ENCODE measurements at places on chromosomes 6 and 20.
A peak's percentile ranks its signal among the peaks of the same experiment; 100 is the strongest.

- peak; percentile 37 for DNase-seq
Observed at GRCh38 chr20:19583532-19584175, 174.4 kb upstream of the RIN2 start.

DNA sequence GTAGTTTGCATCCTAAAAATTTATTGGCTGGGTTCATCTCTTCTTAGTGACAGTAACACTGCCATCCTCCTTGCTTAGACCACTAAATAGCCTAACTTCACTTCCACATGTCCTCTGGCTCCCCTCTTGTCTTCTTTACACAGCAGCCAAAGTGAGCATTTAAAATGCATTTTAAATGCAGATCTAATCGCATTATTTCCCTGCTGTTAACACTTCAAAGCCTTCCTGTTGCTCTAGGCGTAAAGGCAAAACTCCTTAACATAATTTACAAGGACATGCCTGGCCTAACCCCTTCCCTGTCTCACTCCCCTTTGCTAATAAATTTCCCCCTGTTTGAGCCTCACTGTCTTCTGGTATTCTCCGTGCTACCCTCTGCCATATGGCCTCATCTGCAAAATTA is 26.5 kb downstream of the NKAIN2 start:
- peak; percentile 31 for DNase-seq

GRCh38 chr6:104728448-104728847 is 131.3 kb downstream of the HACE1 start:
- no peak for DNase-seq

DNA sequence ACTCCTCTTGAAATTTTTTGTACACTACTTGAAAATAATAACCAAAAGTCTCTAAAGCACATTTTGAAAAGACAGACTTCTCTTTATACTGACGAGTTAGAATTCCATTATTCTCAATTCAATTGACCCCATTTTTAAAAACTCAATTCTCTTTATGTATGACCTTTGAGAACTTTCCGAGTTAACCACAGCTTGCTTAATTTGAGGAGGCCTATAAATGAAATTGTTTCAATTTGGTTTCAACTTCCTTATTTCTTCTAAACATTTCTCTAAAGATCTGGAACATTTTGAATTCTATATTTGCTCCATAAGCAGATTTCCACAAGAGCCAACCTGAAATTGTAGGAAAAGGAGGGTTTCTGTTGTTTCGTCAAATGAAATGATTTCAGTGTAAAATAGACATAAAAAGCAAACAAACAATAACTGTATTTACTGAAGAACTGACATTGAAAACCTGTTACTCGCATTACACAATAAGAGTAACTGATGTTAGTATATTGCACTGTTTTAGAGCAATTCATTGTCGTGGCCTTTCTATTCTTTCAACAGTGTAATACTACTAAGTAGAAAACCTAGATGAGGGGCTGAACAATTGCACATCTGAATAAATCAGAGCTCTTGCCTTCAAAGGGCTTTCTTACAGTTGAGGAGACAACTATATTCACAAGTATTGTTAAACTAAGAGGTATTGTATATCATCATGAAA is 223.6 kb downstream of the HIVEP2 start:
- DNase-seq, result no peak

DNA sequence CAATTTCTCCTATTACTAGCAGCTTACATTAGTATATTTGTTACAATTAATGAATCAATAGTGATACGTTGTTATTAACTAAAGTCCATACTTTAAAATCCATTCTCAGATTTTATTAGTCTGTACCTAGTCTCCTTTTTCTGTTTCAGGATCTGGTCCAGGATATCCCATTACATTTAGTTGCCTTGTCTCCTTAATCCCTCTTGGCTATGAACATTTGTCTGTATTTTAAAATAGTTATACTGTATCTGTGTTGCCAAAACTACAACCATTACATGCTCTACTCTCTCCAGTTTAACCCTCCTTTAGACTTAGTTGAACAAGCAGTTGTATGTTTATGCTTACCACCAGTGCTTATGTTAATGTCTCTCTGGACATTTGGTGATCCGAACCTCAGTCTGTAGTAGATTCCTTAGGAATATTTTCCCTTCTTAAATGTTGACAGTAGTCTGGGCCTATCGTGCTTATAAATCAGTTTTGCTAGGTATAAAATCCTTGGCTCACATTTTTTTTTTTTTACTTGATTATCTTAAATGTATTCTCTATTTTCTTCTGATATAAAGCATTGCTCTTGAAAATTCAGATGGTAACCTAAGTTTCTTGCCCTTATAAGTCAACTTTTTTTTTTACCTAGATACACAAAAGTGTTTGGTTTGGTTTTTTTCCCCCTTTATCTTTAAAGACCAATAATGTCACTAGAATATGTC is 12.2 kb downstream of the ALDH5A1 start:
- DNase-seq, result no peak

- DNase-seq, result no peak
Observed at GRCh38 chr6:52539607-52540006, 37.3 kb downstream of the TRAM2 start.

Data from Caki2 (cell line).